ENCODE measurements at places on chromosomes 5 and 9. TPM values are rescaled to one million over a fixed set of nuclear protein-coding genes. Genes with fewer than 3 reads are reported as not detected.

DNA sequence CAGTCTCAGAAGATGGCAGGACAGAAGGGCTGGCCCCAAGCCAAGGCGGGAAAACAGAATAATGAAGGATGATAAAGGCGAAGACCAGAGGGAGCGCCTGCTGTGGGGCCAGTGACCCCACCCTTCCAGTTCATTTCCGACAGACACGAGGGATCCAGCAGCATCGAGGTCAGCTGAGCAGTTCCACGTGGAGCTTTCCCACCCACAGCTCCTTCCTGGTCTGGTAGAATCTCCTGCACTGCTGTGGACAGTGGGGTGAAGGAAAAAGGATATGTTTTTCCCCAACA, 265.9 kb upstream of the VLDLR start:
- DNase-seq, result peak; percentile 20

LRRC8A gene
- 36.7 TPM for total RNA-seq

DNA sequence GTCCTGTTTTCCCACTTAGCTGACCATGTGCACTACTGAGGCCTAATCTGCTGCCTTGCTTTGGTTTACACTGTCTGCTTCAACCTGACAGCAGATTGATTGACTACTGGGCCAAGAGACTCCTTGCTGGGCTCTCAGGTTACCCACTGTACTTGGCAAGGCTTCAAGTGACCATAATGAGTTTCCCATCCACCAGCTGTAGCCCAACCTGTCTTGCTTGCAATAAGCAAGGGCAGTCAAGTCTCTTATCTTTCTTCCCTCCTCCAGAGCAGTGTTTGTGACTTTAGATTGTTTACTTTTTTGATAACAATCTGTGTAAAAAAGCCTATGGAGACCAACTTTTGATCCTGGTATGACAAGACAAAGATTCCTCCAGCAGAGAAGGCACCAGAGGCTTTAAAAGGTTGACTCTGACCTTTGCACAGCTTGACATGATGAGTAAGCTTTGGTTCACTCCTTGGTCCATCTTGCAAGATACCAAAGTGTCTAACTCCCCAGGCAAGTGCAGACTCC, 912.3 kb upstream of the SEMA6A start:
- no peak for DNase-seq

ANKRD31 gene
- not detected for total RNA-seq

DOCK8 gene
- 1.3 TPM for total RNA-seq

FCHO2 gene
- 6.0 TPM for total RNA-seq

- peak; percentile 69 for DNase-seq
Observed at GRCh38 chr5:124908581-124909451, 162.4 kb upstream of the ZNF608 start.

DNA sequence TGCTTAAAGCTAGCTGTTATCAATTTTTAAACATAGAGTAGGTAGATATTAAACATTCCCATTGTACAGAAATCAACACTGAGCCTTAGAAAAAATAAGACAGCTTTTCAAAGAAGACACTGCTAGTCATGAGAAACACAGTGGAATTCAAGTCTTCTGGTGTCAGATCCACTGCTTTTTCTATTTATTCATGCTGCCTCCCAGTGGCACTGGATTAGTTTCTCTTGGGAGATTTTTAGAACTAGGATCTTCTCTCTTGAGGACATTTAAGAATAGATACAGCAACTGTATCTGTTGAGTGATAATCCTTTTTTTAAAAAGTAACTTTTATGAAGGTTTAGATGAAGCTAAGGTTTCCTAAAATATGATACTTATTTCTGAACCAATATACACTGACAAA, 1635.4 kb upstream of the C9orf72 start:
- no peak for DNase-seq

DNA sequence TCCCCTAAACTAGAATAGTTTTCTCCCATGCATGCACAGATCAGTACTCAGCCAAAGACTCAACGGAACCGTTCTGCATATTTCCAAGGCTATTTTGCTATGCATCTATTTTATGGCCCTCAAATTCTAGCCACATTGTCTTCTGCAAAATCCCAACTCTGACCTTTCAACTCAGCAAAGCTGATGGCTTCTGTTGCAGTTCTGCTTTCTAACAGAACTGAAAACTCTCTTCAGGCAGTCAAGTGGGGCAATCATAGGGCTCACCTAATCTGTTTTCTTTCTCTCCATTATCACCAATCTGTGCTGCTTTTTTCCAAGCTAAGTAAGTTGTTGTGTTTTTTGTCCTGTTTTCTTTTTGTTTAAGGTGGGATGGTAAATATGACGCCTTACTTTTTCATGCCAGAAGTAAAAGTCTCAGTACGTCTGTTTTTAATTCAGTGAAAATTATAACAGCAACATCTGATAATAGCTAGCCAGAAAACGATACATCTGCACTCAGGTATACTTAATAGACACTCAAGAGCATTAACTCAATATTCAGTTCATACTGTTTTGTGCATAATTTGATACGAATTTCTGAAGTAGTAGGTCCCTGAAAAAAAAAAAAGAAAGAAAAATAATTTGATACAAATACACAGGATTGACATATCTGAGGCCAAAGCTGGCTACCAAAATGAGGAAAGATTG, 454.3 kb downstream of the TLE1 start:
- no peak for DNase-seq

GRCh38 chr5:128334010-128334716, 203.9 kb downstream of the FBN2 start:
- no peak for DNase-seq

- peak; percentile 74 for DNase-seq
Observed at GRCh38 chr9:112051812-112052211, 123.3 kb downstream of the SUSD1 start.

CCDC171 gene
- 0.57 TPM for total RNA-seq

GRCh38 chr9:34989946-34990635, 546 bp downstream of the DNAJB5 start:
- DNase-seq, result peak; percentile 71

GRCh38 chr9:98045234-98046179, 11.0 kb upstream of the NANS start:
- DNase-seq, result no peak

AK8 gene
- total RNA-seq, result 0.23 TPM

DNA sequence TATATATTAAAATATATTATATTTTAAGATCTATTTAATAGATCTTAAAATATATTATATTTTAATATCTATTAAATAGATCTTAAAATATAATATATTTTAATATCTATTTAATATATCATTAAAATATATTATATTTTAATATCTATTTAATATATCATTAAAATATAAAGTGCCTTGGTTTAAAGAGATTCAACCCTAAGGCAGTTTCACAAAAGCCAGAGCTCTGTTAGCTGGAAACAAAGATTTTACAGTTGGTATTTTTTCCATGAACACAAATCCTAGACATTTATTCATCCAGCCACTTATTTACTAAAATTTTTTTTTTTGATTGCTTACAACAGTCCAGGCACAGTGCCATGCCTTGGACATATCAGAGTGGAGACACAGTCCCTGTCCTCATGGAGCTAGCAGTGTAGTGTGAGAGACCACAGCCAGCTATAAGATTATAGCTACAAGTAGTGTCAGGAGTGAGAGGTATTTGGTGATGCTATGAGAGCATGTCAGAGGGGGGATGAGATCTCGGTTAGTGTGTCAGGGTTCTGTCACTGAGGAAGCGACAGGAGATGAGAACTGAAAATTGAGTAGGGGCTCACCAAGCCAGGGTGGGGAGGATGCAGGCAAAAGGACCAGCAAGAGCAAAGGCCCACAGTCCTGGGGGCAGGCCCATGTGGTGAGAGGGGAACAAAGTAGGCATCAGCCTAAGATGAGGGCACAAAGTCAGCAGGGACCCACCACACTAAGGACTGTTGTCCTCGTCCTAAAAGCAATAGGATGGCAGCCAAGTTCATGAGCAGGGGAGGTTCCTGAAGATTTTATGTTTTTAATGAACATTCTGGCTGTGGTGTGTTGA, 74.5 kb downstream of the FBXO38 start:
- no peak for DNase-seq

- no peak for DNase-seq
Observed at GRCh38 chr5:142425286-142426065, 100.7 kb upstream of the SPRY4 start.

FYB1 gene
- not detected for total RNA-seq

- DNase-seq, result peak; percentile 2
Observed at GRCh38 chr5:108481355-108481931, 99.5 kb upstream of the FBXL17 start.

DNA sequence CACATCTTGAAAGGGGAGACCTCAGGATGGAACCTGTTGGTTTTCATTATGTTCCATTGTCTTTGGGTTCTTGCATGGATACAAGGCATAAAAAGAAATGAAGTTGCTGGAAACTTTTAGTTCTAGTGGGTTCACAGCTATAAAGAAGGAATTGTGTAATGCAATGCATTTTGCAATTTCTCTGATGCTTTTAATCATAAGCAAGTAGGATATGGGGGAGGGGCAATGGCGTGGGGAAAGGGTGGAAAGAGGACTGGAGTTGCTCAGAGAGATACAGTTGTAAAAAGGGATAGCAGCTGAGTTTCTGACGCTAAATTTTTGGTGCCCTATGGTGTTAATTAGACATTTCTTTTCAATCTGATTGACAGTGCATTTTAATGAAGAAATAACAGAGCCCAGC, 88.6 kb upstream of the FANCC start:
- DNase-seq, result no peak

HRCT1 gene
- 1.8 TPM for total RNA-seq

DNA sequence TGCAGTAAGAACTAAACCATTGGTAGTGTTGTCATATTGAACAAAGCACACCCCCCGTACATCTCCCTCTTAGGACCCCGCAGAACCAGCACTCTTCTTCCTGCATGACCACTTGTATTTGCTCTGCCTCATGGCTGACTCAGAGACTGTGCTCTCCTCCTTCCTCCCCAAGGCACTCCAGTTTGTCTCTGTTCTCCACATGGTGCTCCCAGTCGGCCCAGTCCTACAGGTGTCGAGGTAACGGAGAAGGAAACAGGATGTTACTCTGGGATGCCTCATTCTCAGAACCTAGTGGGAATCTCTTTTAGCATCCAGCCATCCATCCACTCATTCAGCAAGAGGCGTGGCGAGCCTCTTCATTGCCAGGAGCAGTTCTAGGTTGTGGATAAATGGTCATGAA, 97.0 kb upstream of the NIPAL4 start:
- peak; percentile 32 for DNase-seq

GRCh38 chr9:18063856-18064390, 410.0 kb upstream of the ADAMTSL1 start:
- DNase-seq, result no peak

DNA sequence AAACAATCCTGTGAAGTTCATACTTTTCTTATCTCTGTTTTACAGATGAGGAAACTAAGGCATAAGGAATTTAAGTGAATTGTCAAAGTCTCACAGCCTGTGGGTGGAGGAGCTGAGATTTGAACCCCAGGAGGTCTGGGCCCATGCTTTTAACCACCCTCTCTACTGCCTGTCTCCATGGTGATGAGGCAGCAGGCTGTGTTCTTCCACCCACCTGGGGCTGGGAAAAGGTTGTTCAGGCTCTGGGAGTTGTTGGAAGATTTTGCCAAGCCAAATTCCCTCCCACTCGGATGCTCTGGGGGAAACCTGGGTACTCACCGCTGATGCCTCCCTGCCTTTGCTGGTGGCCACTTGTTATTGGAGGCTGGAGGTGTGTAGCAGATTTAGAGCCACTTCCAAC, 18.3 kb upstream of the SYNPO start:
- DNase-seq, result peak; percentile 73

TSLP gene
- 0.03 TPM for total RNA-seq

DNA sequence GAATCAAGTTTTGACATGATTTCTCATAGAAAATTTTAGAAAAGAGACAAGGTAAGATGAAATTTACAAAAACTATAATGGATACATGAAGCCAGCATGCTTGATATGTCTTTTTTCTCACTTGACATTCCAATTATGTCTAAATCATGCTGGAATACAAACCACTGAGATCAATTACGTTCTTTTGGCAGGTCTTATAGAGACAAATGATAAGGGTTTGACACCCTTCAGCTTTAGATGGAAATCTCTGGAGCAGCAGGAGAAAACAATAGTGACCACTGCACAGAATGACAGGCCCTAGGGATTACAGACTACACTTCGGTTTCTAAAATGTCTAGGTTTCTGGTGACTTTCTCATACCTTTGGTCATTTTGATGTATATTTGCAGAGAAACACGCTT, 342.9 kb downstream of the TRPM3 start:
- no peak for DNase-seq

GRCh38 chr5:96636594-96636993, 25.6 kb upstream of the CAST start:
- DNase-seq, result no peak

DNA sequence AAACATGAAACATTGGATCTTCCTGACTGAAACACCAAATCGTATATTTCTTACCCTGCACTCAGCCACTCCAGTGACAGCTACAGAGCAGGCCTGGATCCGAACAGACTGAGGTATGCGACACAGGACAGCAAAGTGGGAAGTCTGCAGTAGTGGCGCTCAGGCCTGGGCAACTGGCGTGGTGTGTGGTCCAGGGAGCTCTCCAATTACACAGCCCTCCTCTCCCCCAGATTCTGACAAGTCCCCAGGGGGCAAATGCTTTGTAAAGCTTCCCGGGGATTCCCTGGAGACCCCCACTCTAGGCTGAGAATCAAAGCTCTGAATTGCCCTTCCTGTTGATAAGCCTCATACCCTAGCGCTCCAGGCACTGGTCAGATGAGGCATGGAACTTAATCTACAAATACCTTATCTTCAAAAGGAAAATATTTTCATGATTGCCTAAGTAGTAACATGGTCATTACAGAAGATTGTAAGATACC, 104.8 kb upstream of the ERCC6L2 start:
- peak; percentile 21 for DNase-seq

- DNase-seq, result peak; percentile 81
Observed at GRCh38 chr5:177476531-177477233, 3.2 kb upstream of the DBN1 start.

SLC23A1 gene
- total RNA-seq, result not detected

DNA sequence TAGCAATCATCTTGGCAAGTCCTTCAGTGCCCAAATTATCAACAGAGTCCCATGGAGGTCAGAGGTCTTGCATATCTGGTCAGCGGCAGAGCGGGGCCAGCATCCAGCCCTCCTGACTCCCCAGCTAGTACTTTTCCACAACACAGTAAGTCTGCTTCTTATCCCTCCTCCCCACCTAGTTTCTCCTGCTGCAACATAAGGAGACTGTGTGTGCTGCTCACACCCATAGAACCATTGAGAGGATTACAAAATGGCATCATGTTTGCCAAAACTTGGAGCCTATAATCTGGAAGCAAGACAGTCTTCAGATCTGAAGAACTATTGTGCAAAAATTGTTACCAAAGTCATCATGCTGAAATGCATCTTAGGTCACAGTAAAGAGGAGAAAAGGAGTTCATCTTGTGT, 125.8 kb upstream of the ZNF366 start:
- no peak for DNase-seq

FBP1 gene
- not detected for total RNA-seq

Measured in Daoy (cell line).